ENCODE measurements at places on chromosomes 4 and X. TPM values are rescaled to one million over a fixed set of nuclear protein-coding genes. Genes with fewer than 3 reads are reported as not detected.

PLAC1 gene
- 7.8 TPM for polyA plus RNA-seq

GABRB1 gene
- 0.85 TPM for polyA plus RNA-seq

DNA sequence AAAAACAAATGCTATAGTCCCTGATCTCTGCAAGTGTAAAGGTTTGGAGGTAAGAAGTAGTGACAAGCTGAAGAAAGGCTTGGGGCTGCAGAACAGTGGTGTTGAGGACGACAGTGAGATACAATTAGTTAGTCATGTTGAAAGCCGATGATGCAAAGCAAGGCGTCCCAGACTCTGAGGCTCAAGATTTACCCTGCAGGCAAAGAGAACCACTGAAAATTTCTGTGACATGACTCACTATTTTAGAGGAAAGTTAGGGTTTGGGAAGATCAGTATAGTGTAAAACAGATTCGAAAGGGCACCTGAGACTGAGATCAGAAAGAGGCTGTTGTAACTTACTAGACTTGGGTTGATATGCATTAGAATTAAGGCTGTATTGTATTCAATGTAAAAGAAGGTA, 281.3 kb upstream of the FTHL17 start:
- no peak for DNase-seq

DNA sequence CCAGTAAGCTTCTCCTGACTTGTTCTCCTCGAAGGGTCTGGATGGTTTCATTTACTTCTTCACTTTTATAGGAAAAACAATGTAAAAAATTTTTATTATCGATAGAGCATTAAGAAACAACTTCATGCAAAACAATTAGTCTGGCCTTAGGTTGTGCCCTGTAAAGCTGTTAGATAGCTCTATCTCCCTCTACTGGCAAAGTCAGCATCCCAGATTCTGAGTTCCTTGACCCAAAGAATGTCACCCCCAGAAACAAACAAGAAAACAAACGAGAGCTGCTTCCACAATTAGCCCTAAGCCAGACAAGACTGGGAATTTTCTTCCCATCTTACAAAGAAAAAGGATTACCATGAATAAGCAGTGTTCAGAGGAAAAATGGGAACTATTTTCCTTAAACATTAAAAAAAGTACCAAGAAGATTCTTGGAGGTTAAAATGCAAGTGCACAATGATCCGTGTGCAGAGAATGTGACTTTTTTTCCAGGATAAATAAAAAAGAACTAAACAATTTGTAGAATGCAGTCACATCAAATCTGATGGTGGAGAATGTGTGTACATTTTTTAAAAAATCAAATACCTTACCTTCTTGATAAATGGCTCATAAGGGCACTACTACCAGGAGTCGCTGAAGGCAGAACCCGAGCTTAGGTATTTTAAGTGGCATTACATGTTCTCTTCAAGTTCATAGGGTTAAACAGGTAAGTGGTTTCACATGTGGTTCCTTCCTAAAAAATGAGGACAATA, 293.2 kb downstream of the FBXO8 start:
- no peak for DNase-seq

- DNase-seq: no peak
Measured at GRCh38 chr4:64068096-64068495, 341.2 kb downstream of the TECRL start.

GRCh38 chr4:180455226-180455625, 1788.0 kb upstream of the TENM3 start:
- no peak for DNase-seq

- no peak for DNase-seq
Measured at GRCh38 chr4:154315741-154316140, 175.9 kb downstream of the DCHS2 start.

All from renal cortex interstitium (tissue), 15 donors.